ENCODE measurements at places on chromosomes 1 and 21.

DNA sequence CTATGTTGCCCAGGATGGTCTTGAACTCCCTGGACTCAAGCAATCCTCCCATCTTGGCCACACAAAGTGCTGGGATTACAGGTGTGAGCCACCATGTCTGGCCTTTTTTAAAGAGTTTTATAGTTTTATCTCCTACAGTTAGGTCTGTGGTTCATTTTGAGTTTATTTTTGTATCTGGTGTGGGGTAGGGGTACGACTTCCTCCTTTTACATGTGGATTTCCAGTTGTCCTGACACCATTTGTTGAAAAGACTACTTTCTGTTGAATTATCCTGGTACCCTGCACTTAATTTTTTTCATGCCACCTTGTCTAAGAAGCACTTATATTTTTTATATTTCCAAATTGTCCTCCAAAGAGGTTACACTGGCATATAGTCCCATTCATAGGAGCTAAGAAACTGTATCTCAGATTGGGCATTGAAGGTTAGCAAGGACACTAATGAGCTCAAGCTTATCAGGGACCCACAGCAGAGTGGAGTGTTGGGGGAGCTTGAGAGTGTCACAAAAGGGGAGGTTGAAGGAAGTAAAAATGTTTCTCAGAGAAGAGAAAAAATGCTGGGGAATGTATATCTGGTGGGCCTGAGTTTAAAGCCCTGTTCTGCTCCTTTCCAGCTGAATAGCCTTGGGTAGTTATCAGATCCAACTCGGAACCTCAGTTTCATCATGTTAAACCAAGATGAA, 23.4 kb upstream of the MEF2D start:
- DNase-seq: no peak

DNA sequence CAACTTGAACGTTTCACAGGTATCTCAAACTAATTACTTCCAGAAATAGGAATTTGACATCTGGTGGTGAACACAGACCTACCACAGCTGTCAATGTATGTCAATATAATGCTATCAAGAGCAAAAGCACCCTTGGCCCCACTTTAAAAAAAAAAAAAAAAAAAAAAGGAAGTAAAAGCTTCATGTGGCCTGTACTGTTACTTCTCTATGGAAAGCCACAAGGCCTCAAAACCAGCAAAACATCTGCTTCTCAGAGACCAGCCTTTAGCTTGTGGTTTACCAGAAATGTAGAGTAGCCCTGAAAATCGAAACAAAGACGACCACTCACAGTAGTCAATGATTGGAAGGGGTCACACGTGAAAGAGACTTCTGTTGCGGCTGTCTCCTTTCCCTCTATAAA, 109.6 kb downstream of the SLC45A1 start:
- no peak for DNase-seq

GRCh38 chr1:74714429-74715235, 18.2 kb downstream of the CRYZ start:
- DNase-seq: peak; percentile 51

GRCh38 chr1:212683357-212683722, 16.3 kb downstream of the BATF3 start:
- no peak for DNase-seq

DNA sequence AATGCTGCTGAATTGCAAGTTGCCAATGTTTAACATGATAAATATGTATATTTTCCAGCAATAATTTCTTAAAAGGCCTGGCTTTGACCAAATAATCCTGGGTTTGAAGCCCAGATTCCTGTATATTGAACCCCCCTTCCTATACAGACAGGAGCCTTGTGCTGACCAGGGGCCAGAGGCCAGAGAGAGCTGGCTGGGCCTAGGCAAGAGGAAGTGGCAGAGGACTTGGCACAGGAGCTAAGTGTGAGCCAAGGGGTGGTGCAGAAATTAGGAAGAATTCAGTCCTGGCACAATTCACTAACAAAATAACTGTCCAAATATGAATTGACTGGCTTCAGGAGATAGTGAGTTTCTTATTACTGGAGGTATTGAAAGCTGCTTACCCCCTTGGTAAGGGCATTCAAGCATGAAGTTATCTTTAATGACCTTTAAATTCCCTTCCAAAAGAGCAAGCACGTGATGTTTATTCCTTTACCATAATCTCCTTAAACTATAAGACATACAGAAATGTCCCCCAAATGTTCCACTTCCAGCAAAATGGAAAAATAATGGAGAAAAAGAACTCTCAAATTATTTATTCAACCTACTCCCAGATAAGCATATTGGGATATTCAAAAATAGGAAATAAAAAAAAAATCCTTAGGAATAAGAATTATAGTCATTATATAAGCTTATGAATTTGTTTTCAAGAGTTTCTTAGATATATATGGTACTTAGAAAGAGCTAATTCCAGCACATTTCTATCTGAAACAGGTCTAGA, 26.6 kb downstream of the NIBAN1 start:
- DNase-seq: no peak

DNA sequence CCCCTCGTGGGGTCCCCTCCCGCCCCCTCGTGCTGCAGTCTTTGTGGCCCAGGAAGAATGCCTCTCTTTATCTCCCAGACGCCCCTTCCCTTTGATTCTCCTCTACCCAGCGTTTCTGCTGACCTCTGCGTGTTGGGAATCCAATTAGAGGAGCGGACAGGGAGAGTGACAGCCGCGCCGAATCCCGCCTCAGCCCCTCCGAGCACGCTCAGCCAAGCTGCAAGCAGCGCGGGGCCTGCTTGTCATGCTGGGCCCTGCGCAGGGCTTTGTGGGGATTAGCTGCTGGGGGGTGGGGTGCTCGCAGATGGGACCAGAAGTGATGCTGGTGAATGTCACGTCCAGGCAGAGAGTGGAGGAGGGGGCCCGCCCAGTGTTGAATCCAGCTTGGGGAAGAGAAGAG, 91.1 kb downstream of the EPHB2 start:
- no peak for DNase-seq

DNA sequence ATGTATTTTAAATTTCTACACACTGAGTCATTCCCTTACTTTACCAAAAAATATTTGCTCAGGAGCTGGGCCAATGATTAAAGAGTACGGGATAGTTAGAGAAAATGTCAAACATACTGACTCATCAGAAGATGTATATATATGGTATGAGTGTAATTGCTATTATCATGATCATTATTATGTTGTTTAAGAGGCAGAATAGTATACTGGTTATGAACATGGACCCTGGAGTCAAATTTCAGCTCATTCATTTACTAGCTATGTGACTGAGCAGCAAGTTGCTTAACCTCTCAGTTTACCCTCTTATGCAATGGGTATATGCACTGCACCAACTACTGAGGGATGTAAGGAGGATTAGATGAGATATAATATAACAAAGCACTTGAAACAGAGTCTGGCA, 41.2 kb upstream of the USH2A start:
- peak; percentile 96 for DNase-seq

GRCh38 chr1:218164111-218164929, 120.8 kb upstream of the RRP15 start:
- peak; percentile 18 for DNase-seq

- DNase-seq: peak; percentile 59
Observed at GRCh38 chr1:236172041-236172579, 29.8 kb downstream of the GPR137B start.

- no peak for DNase-seq
Observed at GRCh38 chr1:110504226-110504625, 14.7 kb downstream of the KCNA10 start.

DNA sequence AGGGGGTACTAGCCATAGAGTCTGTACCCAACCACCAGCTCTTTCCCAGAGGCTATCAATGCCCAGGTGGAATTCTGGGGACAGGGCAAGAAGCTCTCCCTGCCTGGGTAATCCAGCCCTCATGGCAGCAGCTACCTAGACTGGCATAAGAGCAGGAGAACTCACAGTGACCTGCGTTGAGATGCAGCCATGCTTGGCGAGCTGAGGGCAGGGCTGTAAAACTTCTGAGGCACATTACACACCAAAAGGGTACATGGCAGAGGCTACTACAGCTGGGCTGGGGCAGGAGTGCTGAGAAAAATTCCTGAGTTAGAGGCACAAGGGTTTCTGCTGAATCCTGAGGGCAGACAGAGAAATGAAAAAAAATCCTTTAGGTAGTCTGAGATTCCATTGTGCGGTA, 927.9 kb upstream of the B3GALT2 start:
- DNase-seq: no peak

- no peak for DNase-seq
Observed at GRCh38 chr1:160724465-160725242, 13.0 kb upstream of the CD48 start.

DNA sequence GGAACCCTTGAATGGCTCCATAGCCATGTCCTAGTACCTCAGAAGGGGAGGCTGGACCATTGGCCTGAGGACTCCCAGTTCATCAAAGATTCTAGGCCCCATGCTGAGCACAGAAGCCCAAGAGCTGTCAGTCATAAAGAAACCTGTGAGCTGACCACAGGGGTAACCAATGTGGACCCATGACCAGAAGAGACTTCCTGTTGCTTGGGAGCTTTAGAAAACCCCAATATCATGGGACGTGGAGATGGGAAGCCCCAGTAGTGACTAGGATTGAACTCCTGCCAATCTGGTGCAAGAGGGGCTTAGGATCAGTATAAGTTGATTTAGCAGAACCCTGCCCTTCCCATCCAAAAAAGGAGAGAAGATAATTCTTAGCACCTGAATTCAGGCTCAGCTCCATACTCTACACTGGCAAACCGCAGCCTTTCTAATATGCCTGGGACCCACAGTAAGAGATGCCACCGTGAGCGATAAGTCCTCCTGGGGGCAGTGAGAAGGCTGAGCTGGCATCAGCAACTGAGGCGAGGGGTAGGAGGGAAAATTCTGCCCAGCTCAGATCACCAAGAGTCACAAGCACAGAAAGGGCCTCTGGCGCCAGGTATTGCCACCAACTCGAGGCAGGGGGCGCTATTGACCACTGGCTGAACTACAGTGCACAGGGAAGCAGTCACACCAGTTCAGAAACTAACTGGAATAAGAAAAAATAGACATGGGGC, 108.9 kb downstream of the CAPN8 start:
- no peak for DNase-seq

- DNase-seq: no peak
Observed at GRCh38 chr1:91776068-91776794, 109.7 kb downstream of the TGFBR3 start.

DNA sequence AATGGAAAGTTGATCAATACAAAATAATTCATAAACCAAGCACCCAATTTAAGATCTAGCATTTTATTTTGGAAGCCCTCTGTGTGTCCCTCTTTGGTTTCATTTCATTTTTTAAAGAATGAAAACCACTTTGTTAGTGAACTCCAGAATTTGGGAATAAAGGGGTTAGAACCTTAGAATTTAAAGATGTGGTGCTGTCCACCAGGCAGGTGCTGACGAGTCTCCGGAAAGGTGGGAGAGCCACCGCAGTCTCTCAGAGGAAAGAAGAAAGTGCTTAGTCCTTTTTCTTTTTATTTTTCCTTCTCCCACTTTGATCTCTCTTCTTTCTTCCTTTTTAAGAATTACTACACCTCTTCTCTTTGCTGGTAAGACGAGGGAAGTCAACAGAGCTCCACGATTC, 20.5 kb upstream of the HIVEP3 start:
- no peak for DNase-seq

GRCh38 chr1:67134695-67135094, at the start of gene C1orf141:
Gene C1orf141, minus strand, starts transcription at chr1:67134970. Its CDS starts 7,730 bp downstream, at chr1:67127240.
- peak; percentile 26 for DNase-seq

DNA sequence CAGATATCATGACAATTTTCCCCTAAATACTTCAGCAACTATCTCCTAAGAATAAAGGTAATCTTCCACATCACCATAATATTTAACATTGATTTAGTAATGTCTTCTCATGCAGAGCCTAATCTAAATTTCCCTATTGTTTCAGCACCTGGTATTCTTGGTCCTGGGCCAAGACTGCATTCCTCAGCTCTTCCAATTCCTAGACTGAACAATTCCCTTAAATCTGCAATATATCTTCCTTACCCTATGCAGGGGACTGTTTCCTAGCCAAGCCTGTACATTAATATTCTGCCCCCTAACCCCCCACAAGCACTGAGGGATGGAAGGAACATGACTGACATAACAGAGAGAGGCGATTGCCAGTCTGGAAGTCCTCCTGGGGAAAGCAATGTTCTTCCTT, 28.7 kb upstream of the DISP1 start:
- peak; percentile 44 for DNase-seq

DNA sequence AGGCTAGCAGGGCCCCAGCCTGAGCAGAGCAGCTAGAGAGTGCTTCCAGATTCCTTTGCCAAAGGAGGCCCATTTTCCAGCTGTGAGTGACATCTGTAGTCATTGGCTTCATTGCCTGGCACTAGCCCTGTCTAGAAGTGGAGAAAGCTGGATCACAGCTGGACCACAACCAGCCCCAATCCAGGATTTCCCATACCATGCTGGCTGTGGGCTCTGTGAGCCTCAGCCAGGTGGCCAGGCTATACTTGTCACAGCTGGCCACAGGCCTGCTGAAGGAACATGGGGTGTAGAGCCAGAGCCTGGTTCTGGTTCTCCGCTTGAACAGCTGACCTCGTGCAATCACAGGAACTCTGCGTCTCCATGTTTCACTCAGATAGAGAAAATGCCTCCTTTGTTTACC, 36.6 kb downstream of the RIMKLA start:
- DNase-seq: no peak

GRCh38 chr1:8003438-8004112, 22.5 kb downstream of the ERRFI1 start:
- DNase-seq: no peak

DNA sequence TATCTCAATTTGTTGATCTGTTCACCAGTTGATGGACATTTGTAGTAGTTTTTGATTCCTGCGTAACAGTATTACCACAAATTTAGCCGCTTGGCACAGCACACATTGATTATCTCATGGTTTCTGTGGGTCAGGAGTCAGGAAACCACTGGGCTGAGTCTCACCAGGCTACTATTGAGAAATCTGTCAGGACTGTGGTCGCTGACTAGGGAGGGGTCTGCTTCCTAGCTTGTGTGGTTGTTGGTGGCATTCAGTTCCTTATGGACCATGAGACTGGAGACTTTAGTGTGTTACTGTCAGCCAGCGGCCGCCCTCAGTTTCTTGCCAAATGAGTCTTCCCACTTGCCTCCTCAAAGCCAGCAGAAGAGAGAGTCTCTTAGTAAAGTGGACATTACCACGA, 9.8 kb downstream of the PEX14 start:
- DNase-seq: no peak

- DNase-seq: no peak
Observed at GRCh38 chr1:44514673-44515072, 109.6 kb downstream of the RNF220 start.

- DNase-seq: no peak
Observed at GRCh38 chr1:44678626-44679025, 4.1 kb downstream of the ARMH1 start.

DNA sequence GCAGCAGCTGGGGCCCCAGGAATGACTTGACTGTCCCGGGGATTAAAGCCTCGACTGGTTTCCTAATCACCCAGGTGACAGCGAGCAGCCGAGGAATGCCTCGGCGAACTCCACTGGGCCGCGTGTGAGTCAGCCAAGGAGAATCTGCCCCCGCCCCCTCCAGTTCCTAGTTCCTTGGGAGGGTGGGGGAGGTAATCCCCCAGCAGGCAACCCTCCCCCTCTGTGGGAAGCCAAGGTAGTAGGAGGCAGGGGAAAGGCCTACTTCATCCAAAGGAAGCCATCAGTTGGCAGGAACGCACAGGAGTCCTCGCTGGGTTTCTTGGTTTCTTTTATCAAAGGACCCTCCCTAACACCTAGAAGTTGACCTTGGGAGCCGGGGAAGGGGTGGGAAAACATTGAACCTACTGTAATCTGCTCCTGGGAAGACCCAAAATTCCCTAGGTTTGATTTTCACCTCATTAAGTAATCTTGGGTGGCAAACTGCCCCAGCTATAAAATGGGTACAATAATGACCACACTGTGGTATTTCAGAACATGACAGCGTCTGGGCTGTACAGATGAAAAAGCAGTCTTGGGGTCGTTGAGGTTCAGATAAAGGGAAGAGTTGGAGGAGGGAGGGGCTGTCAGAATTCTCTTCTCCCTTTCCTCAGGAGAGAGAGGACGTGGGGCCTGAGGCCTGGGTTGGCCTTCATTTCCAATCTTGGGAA, 1.4 kb downstream of the TENT5B start:
- DNase-seq: peak; percentile 94

Measured in fibroblast of skin of abdomen (primary cell).